ENCODE measurements at places on chromosomes 7 and 10.

DNA sequence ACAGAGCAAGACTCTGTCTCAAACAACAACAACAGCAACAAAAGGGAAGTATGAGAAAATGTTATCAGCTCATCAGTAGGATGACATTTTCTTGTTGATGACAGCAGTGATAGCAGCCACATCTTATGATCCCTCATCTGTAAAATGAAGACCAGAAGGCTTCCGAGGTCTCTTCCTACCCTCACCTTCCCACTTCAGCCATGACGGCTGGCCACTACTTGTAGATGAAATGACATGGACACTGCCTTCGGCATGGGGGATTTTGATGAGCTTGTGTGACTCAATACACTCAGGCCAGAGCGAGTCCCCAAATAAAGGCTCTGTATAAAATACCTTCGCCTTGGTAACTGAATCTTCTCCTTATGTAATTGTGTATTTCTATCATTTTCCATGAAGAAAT is 6.7 kb downstream of the ECHDC3 start:
- no peak for DNase-seq

DNA sequence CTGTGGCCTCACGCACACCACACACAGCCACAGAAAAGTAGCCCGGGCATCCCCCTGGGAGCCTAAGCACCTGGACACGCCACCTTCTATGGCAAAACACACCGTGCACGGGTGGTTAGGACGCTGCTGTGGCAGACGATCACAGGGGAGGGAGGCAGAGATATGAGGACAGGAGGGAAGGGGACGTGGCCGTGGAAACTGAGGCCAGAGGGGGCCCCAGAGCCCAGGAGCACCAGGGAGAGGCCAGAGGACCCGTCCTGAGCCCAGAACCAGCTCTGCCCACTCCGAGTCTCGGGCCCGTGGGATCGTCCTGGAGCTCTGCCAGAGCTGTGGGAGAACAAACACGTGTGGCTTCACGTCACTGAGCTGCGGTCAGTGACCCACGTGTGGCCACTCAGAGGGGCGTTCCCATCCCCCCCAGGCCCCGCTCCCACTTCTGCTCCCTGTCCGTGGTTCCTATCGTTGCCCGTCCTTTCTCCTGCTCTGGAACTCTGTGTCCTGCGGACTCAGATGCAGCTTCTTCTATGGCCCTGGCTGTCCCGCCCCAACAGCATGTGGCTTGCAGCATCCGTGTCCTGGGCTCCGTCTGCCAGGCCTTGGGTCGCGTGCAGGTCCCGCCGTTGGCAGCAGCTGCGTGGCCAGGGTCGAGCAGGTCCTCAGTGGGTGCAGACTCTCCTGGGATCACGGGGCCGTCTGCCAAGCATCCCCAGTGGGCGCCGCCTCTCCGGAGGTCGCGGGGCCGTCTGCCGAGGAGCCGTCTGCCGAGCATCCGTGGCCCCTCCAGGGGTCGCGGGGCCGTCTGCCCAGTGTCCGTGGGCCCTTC is 31.0 kb downstream of the GET4 start:
- no peak for DNase-seq

- no peak for DNase-seq
These were observed 503.8 kb downstream of the INHBA start for GRCh38 chr7:41199136-41199535.

- no peak for DNase-seq
These were observed 35.4 kb downstream of the PAXIP1 start for GRCh38 chr7:154967401-154967955.

- DNase-seq, result no peak
These were observed 42.2 kb downstream of the ZWINT start for GRCh38 chr10:56318816-56319215.

- no peak for DNase-seq
These were observed 3.6 kb upstream of the ITGB8 start for GRCh38 chr7:20327055-20327454.

DNA sequence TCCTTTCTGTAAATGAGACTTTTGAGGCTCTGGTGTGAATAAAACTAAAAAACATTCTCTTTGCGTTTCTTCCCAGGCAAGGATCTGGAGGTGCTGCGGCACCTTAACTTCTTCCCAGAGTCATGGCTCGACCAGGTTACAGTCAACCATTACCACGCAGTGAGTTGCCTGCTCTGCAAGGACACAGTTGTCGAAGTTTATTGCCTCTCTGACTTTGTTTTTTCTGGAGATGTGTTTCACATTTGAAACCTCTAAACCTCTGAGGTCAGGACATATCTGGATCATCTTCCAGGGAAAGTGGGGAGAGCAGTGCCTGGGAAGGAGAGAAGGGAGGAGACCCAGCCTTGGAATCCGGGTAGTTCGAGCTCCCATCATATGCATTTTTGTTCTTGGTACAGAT is 43.4 kb upstream of the PLEKHA1 start:
- DNase-seq, result no peak

DNA sequence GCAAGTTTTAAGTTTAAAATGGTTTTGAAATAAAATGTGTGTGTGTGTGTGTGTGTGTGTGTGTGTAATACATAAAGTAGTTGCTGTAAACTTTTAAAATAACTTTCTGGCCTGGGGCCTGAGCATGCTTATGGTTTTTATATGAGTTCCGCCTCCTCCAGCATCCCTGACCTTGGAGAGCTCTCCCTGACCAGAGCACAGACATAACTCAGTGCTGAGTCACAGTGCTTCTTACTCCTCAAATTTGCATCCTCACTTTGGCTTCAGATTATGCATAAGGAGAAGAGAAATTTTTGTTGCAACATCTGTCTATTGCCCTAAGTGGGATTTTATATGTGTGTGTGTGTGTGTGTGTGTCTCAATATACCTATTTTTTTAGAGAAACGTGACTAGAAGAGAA is 200.8 kb downstream of the ELMO1 start:
- DNase-seq, result no peak

DNA sequence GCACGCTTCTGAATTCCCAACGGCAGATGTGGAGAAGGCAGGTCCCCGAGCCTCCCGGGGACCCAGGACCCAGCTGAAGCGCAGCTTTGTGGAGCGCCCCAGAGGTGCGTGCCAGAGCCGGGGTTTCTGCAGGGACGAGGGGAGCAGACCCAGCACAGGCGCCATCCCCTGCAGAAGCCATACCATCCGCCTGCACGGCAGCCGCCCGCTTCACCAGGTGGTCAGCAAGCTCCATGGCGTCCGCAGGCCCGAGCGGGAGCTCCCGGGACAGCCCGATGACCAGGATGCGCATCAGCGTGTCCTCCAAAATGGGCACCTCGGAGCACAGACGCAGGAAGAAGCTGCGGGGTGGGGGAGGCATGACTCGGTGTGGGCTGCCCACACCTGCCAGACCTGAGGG is 10.6 kb downstream of the INTS1 start:
- no peak for DNase-seq

GRCh38 chr7:6221340-6222319 is 50.8 kb downstream of the CYTH3 start:
- DNase-seq, result no peak

GRCh38 chr10:34407324-34407805 is 407.7 kb downstream of the PARD3 start:
- no peak for DNase-seq

GRCh38 chr10:119677904-119678755 is 26.9 kb downstream of the BAG3 start:
- no peak for DNase-seq

GRCh38 chr10:110349831-110350230 is 45.1 kb upstream of the SMNDC1 start:
- DNase-seq, result no peak

- DNase-seq, result no peak
These were observed 61.9 kb downstream of the BTRC start for GRCh38 chr10:101415884-101416283.

GRCh38 chr10:78863140-78863905 is 205.4 kb upstream of the ZMIZ1 start:
- no peak for DNase-seq

DNA sequence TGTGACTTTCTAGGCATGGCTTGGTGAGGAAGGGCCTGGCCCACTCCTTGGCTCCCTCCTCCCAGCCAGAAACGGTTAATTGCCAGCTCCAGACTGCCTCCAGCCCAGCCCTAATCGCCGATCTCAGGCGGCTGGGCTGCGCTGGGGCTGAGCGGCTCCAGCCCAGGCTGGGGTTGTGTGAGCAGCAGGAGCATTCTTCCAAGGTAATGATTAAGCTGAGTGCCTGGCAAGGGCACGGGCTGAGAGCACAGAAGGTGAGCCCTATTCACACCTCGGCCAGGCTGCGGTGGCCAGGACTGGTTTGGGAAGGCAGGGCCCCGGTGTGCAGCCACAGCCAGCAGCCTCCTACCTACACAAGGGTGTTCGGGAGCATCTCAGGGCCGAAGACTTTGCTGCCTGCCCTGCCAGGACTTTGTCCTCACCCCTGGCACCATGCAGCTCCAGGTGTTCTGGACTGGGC is at the start of gene TMEM72:
TMEM72 (plus strand) TSS at position 257 of the 460 bp plus-strand sequence; CDS start at position 433, 176 bp downstream.
- DNase-seq, result no peak

DNA sequence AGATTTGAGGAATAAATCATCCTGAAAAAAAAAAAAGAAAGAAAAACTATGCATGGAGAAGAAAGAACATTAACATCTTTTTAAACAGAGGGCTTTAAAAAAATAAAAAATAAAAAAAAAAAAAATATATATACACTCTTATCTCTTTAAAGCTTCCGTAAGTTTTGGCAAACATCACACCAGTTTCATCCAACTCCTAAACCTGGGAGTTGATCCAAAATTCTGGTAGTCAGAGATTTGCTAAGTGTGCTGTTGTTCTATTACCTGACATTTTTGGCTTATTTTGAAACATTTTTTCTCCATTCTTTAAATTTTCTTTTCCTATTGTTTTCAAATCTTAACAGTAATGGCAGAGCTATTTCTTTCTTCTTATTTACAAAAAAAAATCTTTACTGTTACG is 273.1 kb downstream of the AGMO start:
- no peak for DNase-seq

- no peak for DNase-seq
These were observed 46.7 kb downstream of the BMPR1A start for GRCh38 chr10:86803156-86803555.

GRCh38 chr10:25683344-25683743 is 250.7 kb upstream of the MYO3A start:
- no peak for DNase-seq

DNA sequence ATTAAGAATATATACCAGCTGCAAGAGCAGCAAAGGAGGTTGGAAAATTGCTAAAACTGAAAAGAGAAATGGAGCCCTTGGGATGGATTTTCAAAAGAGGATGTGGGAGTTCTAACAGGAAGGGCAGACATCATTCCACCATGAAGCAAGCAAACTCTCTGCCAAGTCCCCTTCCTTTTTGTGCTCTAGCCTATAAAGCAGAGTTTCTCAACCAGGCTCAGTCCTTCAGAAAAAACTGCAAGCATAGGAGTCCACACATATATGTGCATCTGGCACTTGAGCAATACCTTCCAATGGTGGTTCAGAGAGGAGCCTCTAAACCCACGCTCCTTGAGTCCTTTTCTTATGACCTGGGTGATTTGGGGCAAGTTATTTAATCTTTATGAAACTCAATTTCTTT is 98.6 kb upstream of the MKX start:
- no peak for DNase-seq

- DNase-seq, result no peak
These were observed 26.6 kb downstream of the TBXAS1 start for GRCh38 chr7:139855498-139856270.

DNA sequence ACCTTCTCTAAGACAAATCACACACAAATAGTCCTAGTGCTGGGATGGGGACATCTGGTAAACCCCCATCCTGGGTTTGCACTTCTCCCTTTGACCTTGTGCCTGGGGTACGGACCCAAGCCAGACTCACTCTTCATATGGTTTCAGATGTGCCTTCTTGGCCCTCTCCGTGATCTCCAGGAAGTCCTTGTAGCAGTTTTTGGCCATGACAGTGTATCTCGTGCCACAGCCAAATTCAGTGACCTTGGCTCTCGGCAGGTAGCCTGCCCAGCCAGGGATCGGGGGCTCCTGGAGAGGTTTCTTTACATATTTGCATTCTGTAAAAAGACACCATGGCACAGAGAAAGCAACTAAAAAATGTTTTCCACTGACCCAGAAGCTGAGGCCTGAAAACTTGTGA is 43.9 kb downstream of the PNLIPRP2 start:
- DNase-seq, result no peak

GRCh38 chr7:94444813-94445212 is 50.1 kb downstream of the COL1A2 start:
- DNase-seq, result no peak

- DNase-seq, result no peak
These were observed 11.3 kb downstream of the CRYGN start for GRCh38 chr7:151428378-151429236.

DNA sequence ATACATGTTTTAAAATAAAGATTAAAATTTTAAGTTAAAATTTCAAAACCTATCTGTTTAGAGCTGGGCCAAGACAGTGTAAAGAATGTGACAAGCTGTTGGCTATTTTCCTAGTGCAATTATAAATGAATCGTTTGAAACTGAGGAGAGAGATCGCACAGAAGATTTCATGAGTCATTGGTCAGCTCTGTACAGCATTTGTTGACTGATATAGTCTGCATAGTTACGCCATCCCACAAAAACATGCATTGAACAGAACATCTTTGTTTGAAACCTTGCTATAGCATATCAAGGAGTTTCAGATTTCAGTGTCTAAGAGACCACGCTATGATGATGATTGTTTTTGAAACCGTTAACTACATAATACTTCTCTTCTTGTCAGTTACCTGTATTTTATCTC is 1.3 kb upstream of the C10orf67 start:
- peak; percentile 86 for DNase-seq

DNA sequence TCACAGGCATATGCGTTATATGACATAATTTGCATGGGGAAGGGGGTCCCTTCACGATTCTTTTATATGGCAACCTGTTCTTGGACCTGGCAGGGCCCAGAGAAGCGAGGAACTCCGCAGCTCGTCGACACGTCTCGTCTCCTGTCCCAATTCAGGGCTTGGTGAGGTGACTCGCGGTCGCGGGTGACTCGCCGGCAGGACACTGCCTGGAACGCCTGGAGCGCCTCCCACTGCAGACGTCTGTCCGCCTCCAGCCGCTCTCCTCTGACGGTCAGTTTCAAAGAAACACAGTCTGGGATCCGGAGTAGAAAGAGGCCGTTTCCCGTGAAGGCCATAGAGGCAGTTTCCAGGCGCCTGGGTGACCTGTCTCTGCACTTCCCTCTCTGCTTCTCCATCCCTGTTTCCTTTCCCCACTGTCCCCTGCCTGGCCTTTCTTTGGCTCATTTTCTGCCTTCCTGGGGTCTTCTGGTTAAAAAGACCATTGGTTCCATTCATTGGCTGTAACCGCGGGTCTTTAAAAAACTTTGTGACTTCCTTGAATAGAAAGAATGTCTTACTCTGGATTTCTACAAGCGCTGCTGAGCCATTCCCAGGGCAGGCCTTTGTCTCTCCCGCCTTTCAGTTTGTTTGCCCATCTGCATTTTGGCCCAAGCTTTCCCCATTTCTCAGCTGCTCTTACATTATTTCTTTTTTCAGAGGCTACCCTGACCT is 1.2 kb downstream of the UPP1 start:
- no peak for DNase-seq

- DNase-seq, result no peak
These were observed 695 bp upstream of the CLDN4 start for GRCh38 chr7:73829921-73830680.

Measured in epithelial cell of prostate (primary cell).